ENCODE measurements at places on chromosomes 6 and 20. TPM values are rescaled to one million over a fixed set of nuclear protein-coding genes. Genes with fewer than 3 reads are reported as not detected.

The LY6G6F gene
- not detected for total RNA-seq

The SLCO4A1 gene
- total RNA-seq: 16.3 TPM

The DLK2 gene
- total RNA-seq: 1.4 TPM

The CD24 gene
- total RNA-seq: 193 TPM

The NOL7 gene
- total RNA-seq: 356 TPM

The CDSN gene
- total RNA-seq: not detected

The TFAP2D gene
- not detected for total RNA-seq

The APOM gene
- 0.18 TPM for total RNA-seq

The CDH4 gene
- 2.1 TPM for total RNA-seq

- peak; percentile 30 for DNase-seq
Observed at GRCh38 chr6:100171533-100172321, 177.7 kb upstream of the MCHR2 start.

GRCh38 chr6:27608916-27609883, 136.3 kb upstream of the ZNF184 start:
- peak; percentile 84 for DNase-seq

DNA sequence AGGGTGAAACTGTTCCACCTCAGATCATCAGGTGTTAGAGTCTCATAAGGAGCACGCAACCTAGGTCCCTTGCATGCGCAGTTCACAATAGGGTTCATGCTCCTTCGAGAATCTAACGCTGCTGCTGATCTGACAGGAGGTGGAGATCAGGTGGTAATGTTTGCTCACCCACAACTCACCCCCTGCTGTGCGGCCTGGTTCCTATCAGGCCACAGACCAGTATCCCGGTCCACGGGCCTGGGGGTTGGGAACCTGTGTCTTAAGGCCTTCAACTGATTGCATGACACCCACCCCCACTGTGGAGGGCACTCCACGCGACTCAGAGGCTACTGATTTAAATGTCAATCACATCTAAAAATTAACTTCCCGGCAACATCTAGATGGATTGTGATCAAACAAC, 411.2 kb upstream of the SULF2 start:
- DNase-seq: no peak

GRCh38 chr6:35428421-35429149, 23.6 kb upstream of the FANCE start:
- no peak for DNase-seq

GRCh38 chr6:101486124-101486523, 92.6 kb downstream of the GRIK2 start:
- no peak for DNase-seq

- peak; percentile 32 for DNase-seq
Observed at GRCh38 chr20:37886851-37887297, 16.1 kb upstream of the VSTM2L start.

GRCh38 chr6:25124216-25124715, 154.9 kb upstream of the CARMIL1 start:
- DNase-seq: no peak

- peak; percentile 65 for DNase-seq
Observed at GRCh38 chr6:2839195-2839981, 2.3 kb downstream of the SERPINB1 start.

- DNase-seq: no peak
Observed at GRCh38 chr6:140253096-140253495, 878.6 kb upstream of the CITED2 start.

DNA sequence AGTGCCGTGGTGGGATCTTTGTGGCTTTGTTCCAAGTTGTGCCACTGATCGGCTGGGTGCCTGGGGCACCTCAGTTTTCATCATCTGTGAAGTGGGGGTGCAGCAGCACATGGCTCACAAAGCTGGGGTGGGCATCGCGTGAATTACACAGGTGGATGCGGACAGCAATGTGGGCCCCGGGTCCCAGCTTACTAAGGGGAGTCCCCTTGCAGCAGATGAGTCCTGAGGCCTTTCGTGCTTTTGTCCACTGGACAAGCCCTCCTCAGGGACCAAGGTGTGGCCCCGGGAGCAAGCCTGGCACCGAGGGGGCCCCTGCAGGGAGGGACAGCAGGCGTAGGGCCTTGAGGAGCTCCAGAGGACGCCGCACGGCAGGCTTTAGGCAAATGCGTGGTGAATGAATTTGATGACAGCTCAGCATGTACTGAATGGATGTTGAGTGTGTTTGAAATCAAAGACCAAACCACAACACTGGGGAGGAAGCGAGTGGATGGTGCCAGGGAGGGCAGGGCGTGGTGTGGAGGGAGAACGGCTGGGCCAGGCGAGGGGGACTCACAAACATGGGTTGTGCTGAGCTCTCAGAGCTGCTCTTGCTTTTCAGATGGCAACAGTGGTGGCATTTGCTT, 53.2 kb downstream of the IRF4 start:
- peak; percentile 31 for DNase-seq

DNA sequence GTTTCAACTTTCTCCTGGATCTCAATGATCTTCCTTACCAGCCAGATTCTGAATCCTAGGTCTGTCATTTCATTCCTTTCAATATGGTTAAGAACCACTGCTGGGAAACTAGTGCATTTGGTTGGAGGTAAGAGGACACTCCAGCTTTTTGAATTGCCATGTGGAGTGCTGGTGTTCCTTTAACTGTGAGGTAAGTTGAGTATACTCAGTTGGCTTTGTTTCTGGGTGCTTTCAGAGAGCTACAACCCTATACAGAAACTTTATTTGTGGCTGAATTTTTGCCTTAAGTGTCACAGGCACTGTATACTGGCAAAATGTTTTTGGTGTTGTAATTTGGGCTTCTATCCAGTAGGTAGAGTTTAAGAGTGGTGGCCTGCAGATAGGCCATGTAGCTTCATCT, 175.8 kb downstream of the TBC1D32 start:
- DNase-seq: no peak

DNA sequence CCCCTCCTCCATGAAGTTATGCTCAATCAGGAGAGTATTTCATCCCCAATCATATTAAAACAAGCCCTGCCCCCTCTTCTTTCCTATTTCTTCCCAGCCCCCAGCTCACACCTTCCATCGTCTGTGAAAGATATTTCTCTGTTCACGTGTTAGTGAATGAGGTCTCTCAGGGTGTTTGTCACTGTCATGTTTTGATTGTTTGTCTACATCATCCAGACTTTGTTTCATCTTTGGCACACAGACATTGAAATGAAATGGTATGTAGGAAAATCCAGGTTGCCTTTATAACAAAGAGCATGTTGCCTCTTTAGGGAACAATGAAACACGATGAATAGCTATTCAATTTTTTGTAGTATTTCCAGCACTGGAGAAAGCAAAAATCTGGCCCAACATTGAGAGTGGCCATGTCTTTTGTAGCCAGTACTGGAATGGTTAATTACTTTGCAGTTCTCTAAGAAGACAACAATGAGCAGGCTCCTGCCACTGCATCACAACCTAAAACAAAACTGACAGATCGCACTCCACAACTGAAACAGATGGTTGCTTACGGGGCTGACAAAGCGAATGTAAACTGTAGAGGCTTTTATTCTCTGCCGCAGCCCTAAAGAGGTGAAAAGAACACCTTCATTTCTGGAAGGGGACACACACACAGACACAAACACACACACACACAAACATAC, 543.6 kb upstream of the CITED2 start:
- DNase-seq: no peak

GRCh38 chr6:38505826-38506225, 133.9 kb downstream of the BTBD9 start:
- no peak for DNase-seq

GRCh38 chr20:1119128-1119505, 715 bp downstream of the PSMF1 start:
- DNase-seq: no peak

DNA sequence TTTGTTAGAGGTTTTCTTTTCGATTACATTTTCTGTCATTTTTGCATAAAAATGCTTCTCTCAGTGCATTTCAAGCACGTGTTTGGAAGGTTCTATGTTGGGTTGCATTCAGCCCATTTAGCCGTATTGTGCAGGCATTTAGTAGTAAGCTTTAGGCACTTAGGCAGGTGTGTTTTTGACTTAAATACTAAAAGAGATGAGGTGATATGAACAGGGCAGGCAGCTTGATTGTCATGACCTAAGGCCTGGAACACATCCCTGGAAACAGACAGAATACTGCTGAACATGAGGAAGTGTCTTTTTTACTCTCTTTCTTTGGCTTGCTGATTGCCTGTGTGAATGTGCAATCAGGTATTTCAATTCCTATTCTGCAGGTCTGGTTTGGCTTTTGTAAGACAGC, 610.5 kb upstream of the MAN1A1 start:
- no peak for DNase-seq

DNA sequence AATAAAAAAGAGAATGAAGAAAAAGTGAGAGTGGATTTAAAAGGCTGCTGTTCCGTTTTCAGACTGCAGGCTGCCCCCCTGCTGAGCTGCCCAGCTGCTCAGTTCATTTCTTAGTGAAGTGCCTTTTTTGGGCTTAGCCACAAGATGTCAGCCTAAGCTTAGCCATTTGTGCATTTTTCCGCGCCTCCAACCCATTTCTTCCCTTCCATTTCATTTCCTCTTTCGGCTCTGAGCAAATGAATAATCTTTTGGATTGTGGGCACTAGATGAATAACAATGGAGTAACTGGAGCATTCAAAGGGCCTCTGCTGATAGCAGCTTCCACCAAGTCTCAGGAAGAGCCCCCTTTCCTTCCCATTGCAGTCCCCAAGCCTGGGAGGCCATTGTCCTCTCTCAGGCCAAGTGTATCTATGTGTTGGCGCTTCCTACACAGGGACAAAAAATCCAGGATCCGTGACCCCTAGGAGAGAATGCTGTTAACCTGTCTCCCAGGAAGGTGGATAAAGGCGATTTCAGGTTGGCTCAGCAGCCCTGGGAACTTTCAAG, 83.5 kb upstream of the SPTLC3 start:
- DNase-seq: peak; percentile 83

GRCh38 chr20:1900321-1900801, 5.2 kb downstream of the SIRPA start:
- DNase-seq: peak; percentile 72

DNA sequence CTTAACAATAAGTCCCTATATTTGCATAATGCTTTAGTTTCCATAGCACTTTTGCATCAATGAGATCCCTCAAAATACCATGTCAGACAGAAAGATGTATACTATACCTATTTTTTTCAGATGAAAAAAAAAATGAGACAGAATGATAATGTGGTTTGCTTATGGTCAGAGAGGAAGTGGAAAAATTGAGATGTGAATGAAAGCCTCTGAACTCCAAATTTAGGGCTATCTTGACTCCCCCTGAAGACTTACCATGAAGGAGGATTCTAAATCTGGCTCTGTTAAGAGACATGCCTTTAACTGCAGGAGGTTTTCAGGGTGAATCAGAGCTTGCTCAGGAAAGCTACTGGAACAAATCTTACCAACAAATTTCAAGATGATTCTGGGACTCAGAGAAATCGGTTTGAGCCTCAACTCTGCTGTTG, 176.2 kb downstream of the ISM1 start:
- DNase-seq: no peak

DNA sequence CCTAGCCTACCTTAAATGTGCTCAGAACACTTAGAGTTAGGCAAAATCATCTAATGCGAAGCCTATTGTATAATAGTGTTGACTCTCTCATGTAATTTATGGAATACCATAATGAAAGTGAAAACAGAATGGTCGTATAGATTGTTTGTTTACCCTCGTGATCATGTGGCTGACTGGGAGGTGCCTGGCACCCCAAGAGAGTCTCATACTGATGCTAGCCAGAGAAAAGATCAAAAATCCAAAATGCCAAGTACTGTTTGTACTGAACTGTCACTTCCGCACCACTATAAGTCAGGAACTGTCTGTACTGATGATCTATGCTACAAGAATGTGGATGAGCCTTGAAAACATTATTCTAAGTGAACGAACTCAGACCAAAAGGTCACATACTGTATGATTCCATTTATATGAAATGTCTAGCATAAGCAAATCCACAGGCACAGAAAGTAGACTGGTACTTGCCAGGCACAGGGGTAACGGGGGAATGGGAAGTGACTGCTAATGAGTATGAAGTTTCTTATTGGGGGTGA, 22.4 kb downstream of the ZMYND8 start:
- DNase-seq: peak; percentile 82

GRCh38 chr6:3535776-3536435, 79.1 kb upstream of the SLC22A23 start:
- DNase-seq: no peak

DNA sequence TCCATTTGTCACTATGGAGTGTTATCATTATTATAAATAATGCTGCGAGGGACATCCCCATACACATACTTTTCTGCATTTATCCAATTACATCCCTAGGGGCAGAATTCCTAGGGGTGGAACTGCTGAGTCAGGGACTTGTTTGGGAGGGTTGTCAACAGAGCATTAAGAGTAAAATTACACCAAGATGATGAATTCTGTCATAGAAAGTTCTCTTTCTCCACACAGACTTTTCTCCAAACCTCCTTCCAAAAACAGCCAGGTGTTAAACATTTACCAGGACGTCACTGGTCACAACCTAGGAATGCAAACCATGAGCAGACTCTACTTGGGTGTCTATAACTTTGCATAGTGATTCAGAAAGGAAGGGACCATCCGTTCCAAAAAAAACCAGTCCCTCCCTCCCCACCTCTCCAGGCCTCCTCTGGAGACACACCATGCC, 95.5 kb downstream of the PRND start:
- DNase-seq: no peak

DNA sequence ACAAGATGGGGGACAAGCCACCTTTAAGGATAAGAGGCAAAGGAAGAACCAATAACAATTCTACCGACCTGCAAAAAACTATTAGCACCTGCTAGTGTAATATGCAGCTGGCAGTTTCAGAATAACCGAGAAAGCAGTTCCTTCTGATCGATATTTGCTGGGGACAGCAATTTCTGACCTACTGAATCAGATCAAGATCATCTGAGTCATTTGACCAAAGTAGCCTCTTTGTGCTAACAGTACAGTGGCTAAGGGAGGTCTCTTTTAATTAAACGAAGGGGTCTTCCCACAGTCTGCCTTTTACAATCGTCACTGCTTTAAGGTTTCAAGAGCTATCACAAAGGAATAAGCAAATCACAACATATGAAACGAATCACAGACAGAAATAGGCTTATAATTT, 318.9 kb downstream of the BTBD9 start:
- no peak for DNase-seq

- DNase-seq: peak; percentile 52
Observed at GRCh38 chr6:157831424-157832249, 8.6 kb downstream of the SNX9 start.

- no peak for DNase-seq
Observed at GRCh38 chr6:57097596-57097995, 7.6 kb downstream of the ZNF451 start.

GRCh38 chr6:45195137-45195536, 133.0 kb upstream of the RUNX2 start:
- DNase-seq: no peak

Data from Daoy (cell line).